Body of pancreas (tissue), 4 donors: ENCODE measurements at places on chromosomes 1 and 21. TPM values are rescaled to one million over a fixed set of nuclear protein-coding genes. Genes with fewer than 3 reads are reported as not detected.

DNA sequence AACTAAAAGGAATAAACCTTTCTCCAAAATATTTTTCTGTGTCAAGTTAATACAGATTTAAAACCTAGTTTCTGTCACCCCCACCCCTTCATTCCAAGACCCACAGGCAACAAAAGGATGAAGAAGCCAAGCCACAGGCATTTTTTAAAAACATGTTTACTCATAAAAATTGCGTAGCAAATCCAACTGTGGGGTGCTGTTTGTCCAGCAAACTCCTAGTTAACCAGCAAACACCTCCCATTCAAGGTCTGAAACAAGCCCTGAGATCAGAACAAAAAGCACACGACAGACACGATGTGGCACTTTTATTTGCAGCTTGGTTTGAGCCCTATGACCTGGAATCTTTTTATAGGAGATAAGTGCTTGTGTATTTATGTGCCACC lies 149.9 kb upstream of the CAMK1G start:
- H3K4me1 ChIP-seq = no peaks in the 10 kb centered on the region
- no peaks in the 10 kb centered on the region for H3K36me3 ChIP-seq
- H3K4me3 ChIP-seq = no peak overlapping the region
- no peak overlapping the region for H3K27ac ChIP-seq

- no peaks in the 10 kb centered on the region for H3K27me3 ChIP-seq
- DNase-seq = no peak
- H3K4me1 ChIP-seq = no peaks in the 10 kb centered on the region
- no peak overlapping the region for H3K27ac ChIP-seq
Measured at GRCh38 chr1:4805987-4806386, 151.6 kb downstream of the AJAP1 start.

- H3K4me1 ChIP-seq = no peaks in the 10 kb centered on the region
- H3K36me3 ChIP-seq = no peaks in the 10 kb centered on the region
- H3K27me3 ChIP-seq = no peaks in the 10 kb centered on the region
Measured at GRCh38 chr1:15402809-15403450, 6.8 kb upstream of the EFHD2 start.

DNA sequence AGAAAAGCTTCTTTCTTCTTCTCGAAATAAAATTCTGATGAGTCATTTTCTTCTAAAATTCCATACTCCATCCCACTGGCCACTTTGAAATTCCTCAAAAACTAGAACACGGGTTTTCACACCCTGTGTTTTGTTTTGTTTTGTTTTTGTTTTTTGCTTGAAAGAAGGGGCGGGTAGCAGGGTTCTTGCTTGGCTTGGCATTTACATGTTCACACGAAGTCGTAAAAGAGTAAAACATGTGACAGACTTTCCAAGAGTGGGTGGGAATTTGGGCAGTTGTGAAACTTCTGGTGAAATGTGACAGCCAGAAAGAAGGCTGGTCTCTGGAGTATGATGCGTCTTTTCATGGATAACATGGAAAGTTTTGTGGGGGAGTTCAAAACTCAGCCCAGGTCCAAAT lies 47.1 kb upstream of the FMN2 start:
- H3K36me3 ChIP-seq = no peaks in the 10 kb centered on the region
- no peak overlapping the region for H3K27ac ChIP-seq
- no peak for DNase-seq
- no peak overlapping the region for H3K4me3 ChIP-seq
- no peaks in the 10 kb centered on the region for H3K27me3 ChIP-seq
- H3K4me1 ChIP-seq = no peaks in the 10 kb centered on the region

DNA sequence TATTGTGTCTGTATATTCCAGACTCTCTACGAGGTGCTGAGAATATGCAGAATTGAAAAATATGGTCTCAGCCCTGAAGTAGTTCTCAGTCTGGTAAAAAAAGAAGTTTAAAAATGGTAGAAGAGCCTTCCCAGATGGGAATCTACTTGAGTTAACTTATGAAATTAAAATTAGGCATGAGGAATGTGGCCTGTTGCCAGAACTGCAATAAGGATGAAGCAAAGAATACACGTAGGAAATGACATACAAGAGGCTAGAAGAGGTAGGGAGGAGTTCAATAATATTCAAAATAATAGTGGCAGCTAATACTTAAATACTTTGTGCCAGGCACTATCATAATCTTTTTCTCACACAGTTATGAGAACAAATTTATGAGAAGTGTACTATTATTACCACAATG lies 6.3 kb downstream of the ASPM start:
- no peaks in the 10 kb centered on the region for H3K4me1 ChIP-seq
- H3K27me3 ChIP-seq = no peaks in the 10 kb centered on the region
- no peak overlapping the region for H3K27ac ChIP-seq
- DNase-seq = no peak
- no peak overlapping the region for H3K4me3 ChIP-seq

- H3K27ac ChIP-seq = no peak overlapping the region
- H3K4me1 ChIP-seq = peaks cover 23% of the 10 kb centered on the region
- no peak overlapping the region for H3K4me3 ChIP-seq
- H3K36me3 ChIP-seq = peaks cover 12% of the 10 kb centered on the region
- no peak for DNase-seq
- H3K27me3 ChIP-seq = no peaks in the 10 kb centered on the region
Measured at GRCh38 chr1:227758366-227758765, 23.1 kb downstream of the SNAP47 start.

- H3K4me3 ChIP-seq = no peak overlapping the region
- H3K27me3 ChIP-seq = no peaks in the 10 kb centered on the region
- peaks cover 94% of the 10 kb centered on the region for H3K4me1 ChIP-seq
Measured at GRCh38 chr1:21244154-21244553, 46.1 kb downstream of the ECE1 start.

GRCh38 chr21:28439788-28440187 lies 552.9 kb downstream of the LTN1 start:
- no peak for DNase-seq
- no peaks in the 10 kb centered on the region for H3K4me1 ChIP-seq
- H3K27me3 ChIP-seq = no peaks in the 10 kb centered on the region
- no peak overlapping the region for H3K4me3 ChIP-seq

DNA sequence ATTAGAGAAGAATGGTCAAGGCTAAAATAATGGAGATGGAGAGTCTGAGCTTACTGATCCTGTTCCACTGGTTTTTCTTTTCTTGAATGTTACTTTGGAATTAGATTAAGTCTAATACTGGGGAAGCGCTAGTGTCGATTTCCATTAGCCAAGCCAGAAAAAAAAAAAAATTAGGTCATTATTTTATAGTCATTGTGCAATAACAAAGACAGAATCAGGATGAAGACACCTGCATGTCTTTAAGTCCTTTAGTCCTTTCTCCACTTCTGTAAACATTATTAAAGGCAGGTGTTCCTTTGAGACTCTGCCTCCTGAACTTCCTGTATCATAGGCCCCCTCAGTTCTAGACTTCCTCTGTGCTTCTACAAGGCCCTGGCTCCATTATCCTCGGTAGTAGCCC lies 42.8 kb downstream of the MYSM1 start:
- H3K4me1 ChIP-seq = peaks cover 5% of the 10 kb centered on the region
- no peak overlapping the region for H3K4me3 ChIP-seq
- no peak for DNase-seq
- H3K27me3 ChIP-seq = no peaks in the 10 kb centered on the region
- H3K27ac ChIP-seq = no peak overlapping the region

DNA sequence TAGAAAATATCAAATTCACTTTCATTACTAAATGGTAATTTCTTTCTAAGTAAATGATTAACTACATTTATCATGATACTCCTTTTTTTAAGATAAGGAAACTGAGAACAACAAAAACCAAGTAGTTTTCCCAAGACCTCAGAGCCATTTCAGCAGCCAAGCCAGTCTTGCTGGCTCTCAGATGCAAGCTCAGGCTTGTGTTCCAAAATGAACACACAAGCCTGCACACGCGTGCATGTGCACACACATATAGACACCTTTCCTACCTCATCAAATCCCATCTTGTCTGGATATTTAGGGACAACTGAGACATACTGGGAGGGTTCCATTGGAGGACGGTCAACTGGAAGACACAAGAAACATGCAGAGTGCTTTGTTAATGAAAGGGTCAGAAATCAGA lies 83.0 kb downstream of the COLGALT2 start:
- no peaks in the 10 kb centered on the region for H3K27me3 ChIP-seq
- no peaks in the 10 kb centered on the region for H3K36me3 ChIP-seq
- H3K4me3 ChIP-seq = no peak overlapping the region
- H3K4me1 ChIP-seq = peaks cover 15% of the 10 kb centered on the region

- no peak overlapping the region for H3K4me3 ChIP-seq
- no peaks in the 10 kb centered on the region for H3K36me3 ChIP-seq
- no peak overlapping the region for H3K27ac ChIP-seq
- no peaks in the 10 kb centered on the region for H3K27me3 ChIP-seq
- DNase-seq = no peak
- no peaks in the 10 kb centered on the region for H3K4me1 ChIP-seq
Measured at GRCh38 chr1:37270639-37271038, 203.7 kb upstream of the ZC3H12A start.

- peaks cover 4% of the 10 kb centered on the region for H3K4me1 ChIP-seq
- no peaks in the 10 kb centered on the region for H3K36me3 ChIP-seq
- no peak overlapping the region for H3K27ac ChIP-seq
- DNase-seq = no peak
Measured at GRCh38 chr1:26239936-26240335, 5.9 kb downstream of the CEP85 start.

GRCh38 chr1:115409094-115410015 lies 71.3 kb upstream of the NGF start:
- H3K27ac ChIP-seq = no peak overlapping the region
- H3K36me3 ChIP-seq = no peaks in the 10 kb centered on the region
- DNase-seq = no peak
- no peaks in the 10 kb centered on the region for H3K4me1 ChIP-seq

GRCh38 chr1:68291688-68292384 lies 59.5 kb upstream of the WLS start:
- no peak overlapping the region for H3K27ac ChIP-seq
- H3K36me3 ChIP-seq = no peaks in the 10 kb centered on the region
- H3K27me3 ChIP-seq = no peaks in the 10 kb centered on the region

GRCh38 chr21:21740207-21740606 lies 742.0 kb downstream of the NCAM2 start:
- no peak overlapping the region for H3K27ac ChIP-seq
- H3K4me1 ChIP-seq = no peaks in the 10 kb centered on the region
- no peak overlapping the region for H3K4me3 ChIP-seq
- no peak for DNase-seq

DNA sequence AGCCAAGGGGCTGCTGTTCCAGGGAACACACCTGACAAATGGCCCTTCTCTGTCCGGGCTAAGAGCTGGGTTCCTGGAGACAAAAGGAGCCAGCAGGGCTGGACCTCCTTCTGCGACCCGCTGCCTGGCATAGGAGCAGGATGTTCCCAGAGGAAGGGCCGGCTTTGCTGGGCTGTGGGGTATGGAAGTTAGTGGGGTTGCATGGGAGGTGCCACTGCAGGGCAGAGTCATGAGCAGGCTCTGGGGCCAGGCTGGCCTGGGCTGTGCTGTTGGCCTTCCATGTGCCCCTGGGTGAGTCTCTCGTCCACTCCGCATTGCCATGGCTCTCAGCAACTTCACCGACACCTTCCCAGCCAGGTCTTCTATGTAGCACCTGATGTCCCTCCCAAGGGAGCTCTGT lies 507.6 kb downstream of the PTPRU start:
- H3K27ac ChIP-seq = no peak overlapping the region
- H3K4me1 ChIP-seq = no peaks in the 10 kb centered on the region
- H3K27me3 ChIP-seq = no peaks in the 10 kb centered on the region
- DNase-seq = no peak
- H3K4me3 ChIP-seq = no peak overlapping the region
- no peaks in the 10 kb centered on the region for H3K36me3 ChIP-seq

DNA sequence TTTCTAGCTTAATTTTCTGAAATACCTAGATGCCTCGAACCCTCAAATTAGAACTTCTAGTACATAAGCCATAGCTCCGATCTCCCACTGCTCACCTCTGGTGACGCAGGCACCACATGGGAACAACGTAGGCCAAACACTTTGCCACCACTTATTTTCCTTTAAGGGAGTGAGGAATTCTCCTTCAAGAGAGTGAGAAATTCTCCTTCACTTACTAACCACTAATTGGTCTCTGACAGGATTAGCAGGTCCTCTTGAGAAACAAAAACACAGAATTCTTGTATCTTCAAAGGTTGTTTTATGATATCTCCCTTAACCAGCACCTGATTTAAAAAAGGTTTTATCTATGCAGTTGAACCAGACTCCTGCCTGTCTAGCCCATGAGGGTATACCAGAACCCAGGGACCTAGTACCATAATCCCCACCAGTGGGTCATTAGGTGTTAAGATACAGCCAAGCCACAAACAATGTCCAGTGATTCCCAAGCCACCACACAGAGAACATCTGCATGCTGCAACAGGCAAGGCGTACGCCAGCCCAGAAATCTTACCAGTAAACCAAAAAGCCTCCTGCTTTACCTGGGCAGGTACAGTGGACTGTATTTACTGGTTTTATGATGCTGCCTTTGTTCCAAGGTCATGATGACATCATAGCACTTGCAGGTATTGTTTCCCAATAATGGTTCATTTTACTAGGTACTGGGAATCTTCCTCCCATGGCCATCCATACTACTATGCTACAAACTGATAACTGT lies 20.3 kb upstream of the CXADR start:
- H3K4me3 ChIP-seq = no peak overlapping the region
- no peak for DNase-seq
- no peaks in the 10 kb centered on the region for H3K27me3 ChIP-seq
- no peaks in the 10 kb centered on the region for H3K36me3 ChIP-seq
- H3K27ac ChIP-seq = no peak overlapping the region

GRCh38 chr1:187411118-187411517 lies 582.4 kb downstream of the PLA2G4A start:
- no peaks in the 10 kb centered on the region for H3K36me3 ChIP-seq
- H3K4me3 ChIP-seq = no peak overlapping the region
- no peaks in the 10 kb centered on the region for H3K4me1 ChIP-seq
- H3K27me3 ChIP-seq = no peaks in the 10 kb centered on the region
- H3K27ac ChIP-seq = no peak overlapping the region
- DNase-seq = no peak

GRCh38 chr1:213008564-213008963 lies 7.1 kb downstream of the ANGEL2 start:
- no peak for DNase-seq
- H3K27ac ChIP-seq = no peak overlapping the region
- no peaks in the 10 kb centered on the region for H3K4me1 ChIP-seq
- H3K36me3 ChIP-seq = peaks cover 6% of the 10 kb centered on the region
- no peaks in the 10 kb centered on the region for H3K27me3 ChIP-seq

DNA sequence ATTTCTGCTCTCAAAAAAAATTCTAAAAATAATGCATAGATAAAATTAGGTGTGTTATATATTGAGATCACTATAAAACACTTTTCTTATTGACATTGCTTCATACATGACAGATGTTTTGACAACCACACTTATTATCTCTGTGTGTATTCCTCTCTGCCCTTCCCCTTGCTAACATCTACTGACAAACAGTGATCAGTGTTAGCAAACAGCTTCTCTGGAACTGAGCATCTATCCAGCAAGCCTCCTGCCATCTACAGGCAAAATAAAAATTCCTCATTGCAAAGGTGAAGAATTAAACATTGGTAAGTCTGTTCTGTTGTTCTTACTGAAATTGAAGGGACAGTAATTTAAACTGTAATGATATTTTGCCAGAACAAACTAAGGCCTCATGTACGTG lies 2153.9 kb downstream of the NCAM2 start:
- no peak overlapping the region for H3K27ac ChIP-seq
- no peaks in the 10 kb centered on the region for H3K4me1 ChIP-seq
- H3K36me3 ChIP-seq = no peaks in the 10 kb centered on the region
- no peak overlapping the region for H3K4me3 ChIP-seq
- no peak for DNase-seq

- H3K27me3 ChIP-seq = no peaks in the 10 kb centered on the region
- H3K27ac ChIP-seq = no peak overlapping the region
- no peak for DNase-seq
- no peak overlapping the region for H3K4me3 ChIP-seq
- H3K4me1 ChIP-seq = peaks cover 19% of the 10 kb centered on the region
- no peaks in the 10 kb centered on the region for H3K36me3 ChIP-seq
Measured at GRCh38 chr1:165915932-165916348, 88.5 kb downstream of the UCK2 start.

Gene KCTD3
- total RNA-seq = 38.7 TPM

Gene NBPF4
- not detected for total RNA-seq

Gene LCA5L
- 0.78 TPM for total RNA-seq

Gene CELA3B
- total RNA-seq = 12,815 TPM

Gene AXDND1
- total RNA-seq = 3.6 TPM

Gene OR14K1
- 1.3 TPM for total RNA-seq

Gene ECM1
- 2.1 TPM for total RNA-seq
